ENCODE measurements at places on chromosomes 5 and 9. TPM values are rescaled to one million over a fixed set of nuclear protein-coding genes. Genes with fewer than 3 reads are reported as not detected.

DNA sequence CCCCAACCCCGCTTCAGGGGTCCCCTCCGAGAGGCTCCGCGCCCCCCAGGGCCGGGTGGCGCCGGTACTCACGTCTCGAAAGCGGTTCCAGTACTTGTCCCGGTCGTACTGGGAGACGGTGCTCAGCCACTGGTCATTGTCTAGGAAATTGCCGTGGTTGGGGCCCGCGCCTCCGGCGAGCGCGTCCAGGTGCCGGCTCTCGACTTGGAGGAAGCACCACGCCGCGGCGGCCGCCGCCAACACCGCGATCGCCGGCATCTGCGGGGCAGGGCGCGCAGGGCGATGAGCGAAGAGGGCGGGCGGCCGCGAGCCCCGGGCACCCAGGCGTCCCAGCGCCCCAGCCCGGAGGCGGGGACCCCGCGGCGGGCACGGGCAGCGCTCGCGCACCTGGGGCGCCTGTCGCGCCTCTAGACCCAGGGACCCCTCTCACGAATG lies 808 bp downstream of the SPOCK1 start:
- no peaks in the 10 kb centered on the region for H3K36me3 ChIP-seq
- DNase-seq: peak; percentile 70
- H3K27ac ChIP-seq: no peak overlapping the region
- H3K4me1 ChIP-seq: peaks cover 42% of the 10 kb centered on the region
- H3K27me3 ChIP-seq: no peaks in the 10 kb centered on the region

GRCh38 chr5:14491015-14491915 lies 90.3 kb upstream of the OTULINL start:
- DNase-seq: peak; percentile 82
- peaks cover 5% of the 10 kb centered on the region for H3K4me1 ChIP-seq
- H3K27me3 ChIP-seq: no peaks in the 10 kb centered on the region
- peak overlapping the region; percentile 78 for H3K27ac ChIP-seq

- H3K27ac ChIP-seq: no peak overlapping the region
- H3K27me3 ChIP-seq: no peaks in the 10 kb centered on the region
- no peaks in the 10 kb centered on the region for H3K36me3 ChIP-seq
- H3K4me3 ChIP-seq: no peak overlapping the region
- H3K4me1 ChIP-seq: no peaks in the 10 kb centered on the region
Measured at GRCh38 chr9:126965541-126966428, 51.2 kb downstream of the RALGPS1 start.

DNA sequence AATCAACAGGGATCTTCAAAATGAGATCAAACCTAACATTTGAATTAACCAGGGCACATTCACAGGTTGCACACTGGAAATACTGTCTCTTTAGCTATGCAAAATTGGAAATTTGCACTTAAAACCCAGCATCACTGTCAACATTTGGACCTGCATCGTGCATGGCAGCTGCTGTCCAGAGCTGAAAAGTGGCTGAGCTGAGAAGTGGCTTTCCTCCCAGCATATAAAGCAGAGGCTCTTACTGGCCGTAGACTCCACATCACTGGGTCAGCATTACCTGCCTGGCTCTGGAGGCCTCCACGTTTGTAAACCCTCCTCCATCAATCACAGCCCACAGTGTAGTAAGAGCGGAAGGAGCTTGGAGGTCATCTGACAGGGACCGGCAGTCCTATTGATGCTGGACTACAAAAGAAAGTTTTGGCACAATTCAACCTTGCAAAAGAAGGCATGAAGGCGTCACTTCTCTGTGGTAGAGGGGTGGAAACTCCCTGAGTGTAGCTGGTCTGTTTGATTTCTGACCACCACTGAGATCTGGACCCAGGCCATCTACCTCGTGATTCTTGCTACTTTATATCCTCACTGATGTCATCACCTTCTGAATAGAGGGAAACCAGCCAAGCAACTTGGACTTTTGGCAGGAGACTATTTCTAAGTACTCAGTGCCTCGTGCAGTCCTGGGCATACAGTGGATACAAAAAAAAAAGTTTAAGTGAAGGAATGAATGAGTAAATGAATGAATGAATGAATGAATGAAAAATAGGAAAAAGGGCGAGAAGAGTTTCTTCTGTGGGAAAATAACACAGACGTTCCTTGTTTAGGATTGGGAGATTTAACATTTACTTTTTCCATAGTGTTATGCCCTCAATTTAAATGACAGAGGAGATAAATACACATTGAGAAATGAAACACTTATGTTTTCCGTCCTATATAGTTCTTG lies 14.8 kb downstream of the RASEF start:
- H3K27me3 ChIP-seq: peaks cover 36% of the 10 kb centered on the region
- no peak overlapping the region for H3K4me3 ChIP-seq

GRCh38 chr5:169440107-169440705 lies 139.3 kb upstream of the SLIT3 start:
- no peak overlapping the region for H3K4me3 ChIP-seq
- no peaks in the 10 kb centered on the region for H3K27me3 ChIP-seq
- H3K27ac ChIP-seq: no peak overlapping the region
- H3K4me1 ChIP-seq: peaks cover 34% of the 10 kb centered on the region

DNA sequence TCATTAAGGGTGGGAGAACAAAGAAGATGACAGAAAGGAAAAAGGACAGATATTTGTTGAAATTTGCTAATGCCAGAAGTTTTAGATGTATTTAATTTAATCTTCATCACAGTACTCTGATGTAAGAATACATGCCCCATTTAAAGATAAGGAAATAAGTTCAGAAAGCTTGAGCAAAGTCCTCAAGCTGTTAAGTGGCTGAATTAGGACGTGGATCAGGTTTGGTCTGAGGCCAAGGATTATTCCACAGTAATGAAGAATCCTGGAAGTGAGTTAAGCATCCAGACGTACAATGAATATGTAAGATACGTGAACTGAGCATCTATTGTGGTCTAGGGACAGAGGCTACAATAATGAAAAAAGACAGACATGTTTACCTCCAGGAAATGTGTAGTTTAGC lies 671.3 kb downstream of the PRELID2 start:
- no peaks in the 10 kb centered on the region for H3K27me3 ChIP-seq
- DNase-seq: no peak
- H3K4me1 ChIP-seq: no peaks in the 10 kb centered on the region
- H3K36me3 ChIP-seq: no peaks in the 10 kb centered on the region

PCDHGA11 gene
- 21.7 TPM for total RNA-seq

All from GM23248 (cell line).